ENCODE measurements at places on chromosomes 1 and 21.

DNA sequence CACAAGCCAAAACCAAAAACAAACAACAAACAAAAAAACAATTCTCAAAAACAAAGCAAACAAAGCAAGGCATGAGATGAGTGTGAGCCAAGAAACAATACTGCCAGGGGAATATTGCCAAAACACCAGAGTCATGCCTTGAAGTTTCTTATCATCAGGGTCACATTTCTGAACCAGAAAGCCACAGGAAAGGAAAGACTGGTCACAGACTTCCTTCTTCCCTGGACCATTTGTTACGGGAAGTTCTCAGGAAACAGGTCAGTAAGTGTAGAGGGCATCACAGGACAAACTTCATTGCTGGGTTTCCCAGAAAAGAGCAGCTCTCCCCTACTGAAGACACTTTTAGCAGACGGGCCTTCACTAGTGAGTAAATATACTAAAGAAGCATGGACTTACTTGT lies 191.2 kb downstream of the GABPA start:
- DNase-seq: no peak

DNA sequence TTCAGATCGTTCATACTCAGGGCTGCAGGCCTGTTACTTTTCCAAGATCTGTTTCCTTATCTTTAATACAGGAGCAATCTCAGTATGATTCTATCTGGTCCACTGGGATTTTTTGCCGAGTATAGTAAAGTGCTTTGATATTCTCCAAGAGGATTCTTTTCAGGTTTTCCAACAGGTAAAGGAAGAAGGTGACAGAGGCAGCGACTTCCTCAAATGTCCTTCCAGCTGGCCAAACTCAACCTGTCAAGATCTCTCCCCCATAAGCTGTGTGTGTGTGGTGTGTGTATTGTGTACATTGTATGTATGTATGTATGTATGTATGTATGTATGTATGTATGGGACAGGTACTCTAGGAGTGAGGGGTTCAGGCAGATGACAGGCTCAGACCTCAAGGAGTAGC lies 1.1 kb downstream of the AKR1A1 start:
- no peak for DNase-seq

DNA sequence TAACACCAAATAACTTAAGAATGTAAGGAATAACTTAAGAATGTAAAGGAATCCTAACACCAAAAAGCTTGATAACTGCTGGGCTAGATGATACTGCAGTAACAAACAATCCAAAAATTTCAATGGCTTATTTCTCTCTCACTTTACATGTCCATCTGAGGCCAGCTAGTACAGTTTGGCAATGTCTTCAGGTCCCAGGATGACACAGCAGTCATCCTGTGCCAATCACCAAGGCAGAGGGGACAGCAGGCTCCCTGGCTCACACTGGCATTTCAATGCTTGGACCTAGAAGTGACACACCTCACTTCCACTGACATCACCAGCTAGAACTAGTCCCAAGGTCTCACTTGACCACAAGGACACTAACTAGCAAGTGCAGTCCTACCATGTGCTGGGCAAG lies 15.3 kb downstream of the DNAJC11 start:
- no peak for DNase-seq

DNA sequence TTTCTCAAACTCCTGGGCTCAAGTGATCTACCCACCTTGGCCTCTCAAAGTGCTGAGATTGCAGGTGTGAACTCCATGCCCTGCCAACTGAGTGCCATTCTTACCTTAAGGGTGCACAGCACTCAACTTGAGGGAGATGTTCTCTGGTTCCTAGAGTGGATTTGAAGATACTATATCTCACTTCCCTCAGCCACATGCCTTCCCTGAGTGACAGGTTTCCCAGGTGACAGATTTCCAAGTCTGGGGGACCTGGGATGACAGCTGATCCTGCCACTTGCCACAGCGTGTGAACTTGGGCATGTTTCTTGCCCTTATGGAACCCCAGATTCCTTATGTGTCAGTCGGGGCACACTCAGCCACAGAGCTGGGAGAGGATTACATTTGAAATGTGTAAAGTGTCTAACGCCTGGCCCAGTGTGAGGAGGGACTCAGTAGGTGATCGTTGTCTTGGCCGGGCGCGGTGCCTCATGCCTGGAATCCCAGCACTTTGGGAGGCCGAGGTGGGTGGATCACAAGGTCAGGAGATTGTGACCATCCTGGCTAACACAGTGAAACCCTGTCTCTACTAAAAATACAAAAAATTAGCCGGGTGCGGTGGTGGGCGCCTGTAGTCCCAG lies 29.6 kb upstream of the BTG2 start:
- DNase-seq: no peak

DNA sequence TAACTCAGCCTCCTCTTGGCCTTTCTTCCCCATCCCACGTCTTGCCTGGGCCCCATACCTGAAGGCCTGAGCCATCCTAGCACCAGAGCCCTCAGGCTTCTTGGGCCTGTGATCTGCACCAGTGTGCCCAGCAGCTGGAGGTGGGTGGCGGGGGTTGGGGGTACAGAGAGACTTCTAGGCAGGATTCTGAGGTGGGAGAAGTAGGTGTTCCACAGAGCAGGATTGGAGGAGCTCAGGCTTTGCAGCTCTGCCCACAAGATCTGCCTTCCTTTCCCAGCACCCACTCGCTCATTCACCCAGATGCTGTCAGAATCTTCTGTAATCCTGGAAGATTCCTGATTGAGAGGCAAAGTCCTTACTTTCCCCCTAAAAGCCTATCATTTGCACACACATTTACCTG lies 10.0 kb upstream of the GJB5 start:
- DNase-seq: no peak

GRCh38 chr1:226697151-226697928 lies 41.7 kb downstream of the ITPKB start:
- no peak for DNase-seq

DNA sequence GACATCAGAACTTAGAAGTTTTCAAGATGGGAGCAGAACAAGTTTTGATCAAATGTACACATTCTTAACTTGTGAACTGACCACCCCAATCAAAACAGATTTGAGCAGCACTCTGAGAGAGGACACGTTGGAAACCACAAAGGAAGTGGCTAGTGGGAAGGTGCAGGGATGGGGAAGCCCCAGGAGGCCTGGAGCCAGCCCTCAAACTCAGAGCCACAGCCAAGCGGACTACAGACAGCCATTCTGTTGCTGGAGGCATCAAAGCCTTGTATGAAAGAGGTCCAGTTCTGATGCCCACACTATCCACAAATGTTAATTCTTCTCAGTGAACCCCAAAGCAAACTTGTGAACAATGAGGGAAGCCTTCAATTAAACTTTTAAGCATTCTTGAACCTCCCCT lies 143.6 kb upstream of the RAB4A start:
- DNase-seq: no peak

DNA sequence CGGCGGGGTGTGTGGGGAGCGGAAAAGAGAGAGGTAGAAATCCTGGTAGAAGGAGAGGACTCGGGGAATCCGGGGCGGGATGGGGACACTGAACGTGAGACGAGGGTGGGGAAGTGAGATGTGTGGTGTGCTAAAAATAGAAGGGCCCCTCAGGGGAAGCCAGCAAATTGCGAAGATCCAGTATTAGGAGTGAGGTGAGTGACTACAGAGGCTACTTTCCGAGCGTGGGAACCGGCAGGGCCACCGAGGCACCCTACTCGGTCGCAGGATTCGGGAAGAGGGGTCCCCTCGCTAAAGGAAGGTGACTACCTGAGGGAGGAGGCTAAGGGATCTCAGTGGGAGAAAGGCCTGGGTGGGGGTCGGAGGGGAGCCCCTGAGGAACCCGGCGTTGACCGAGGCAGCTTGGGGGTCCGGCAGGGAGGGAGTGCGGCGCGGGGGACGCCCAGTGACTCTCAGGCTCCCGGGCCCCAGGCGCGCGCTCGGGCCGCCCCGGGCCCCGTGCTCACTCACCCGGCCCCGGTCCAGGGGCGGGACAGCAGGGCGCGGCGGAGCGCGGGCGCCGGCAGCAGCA lies 318 bp downstream of the ALDH4A1 start:
- no peak for DNase-seq

GRCh38 chr1:958823-959730 lies at the start of gene NOC2L:
Gene NOC2L, minus strand, starts transcription at chr1:959256. Its CDS starts 16 bp downstream, at chr1:959240.
- peak; percentile 73 for DNase-seq

DNA sequence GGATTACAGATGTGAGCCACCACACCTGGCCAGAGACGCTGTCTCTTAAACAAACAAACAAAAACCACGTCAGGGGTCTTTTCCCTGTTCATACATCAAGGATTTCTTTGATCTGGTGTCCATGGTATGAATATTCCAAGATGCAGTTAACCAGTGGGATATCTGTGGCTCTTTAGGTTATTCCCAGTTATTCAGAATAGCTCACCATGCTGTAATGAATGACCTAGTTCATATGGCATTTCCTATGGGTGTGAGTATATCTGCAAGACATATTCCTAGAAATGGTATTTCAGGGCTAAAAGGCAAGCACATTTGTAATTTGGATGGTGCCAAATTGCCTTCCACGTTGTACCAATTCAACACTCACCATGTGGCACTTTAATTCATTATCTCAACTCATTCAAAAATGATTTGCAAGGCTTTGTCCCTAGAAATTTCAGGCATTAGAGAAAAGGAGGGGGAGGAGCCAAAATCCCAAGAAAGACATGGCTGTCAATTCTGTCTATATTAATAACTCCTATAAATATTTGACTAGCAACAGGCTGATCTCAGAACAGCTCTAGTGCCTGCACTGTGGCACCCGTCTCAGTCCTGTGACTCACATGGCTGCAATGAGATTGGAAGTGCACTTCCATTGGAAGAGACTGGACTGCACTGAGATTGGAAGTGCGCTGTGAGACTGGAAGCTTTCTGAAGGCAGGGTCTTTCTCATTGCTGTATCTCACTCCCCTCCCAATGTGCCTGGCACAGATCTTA lies 6.0 kb upstream of the STMN1 start:
- DNase-seq: no peak

DNA sequence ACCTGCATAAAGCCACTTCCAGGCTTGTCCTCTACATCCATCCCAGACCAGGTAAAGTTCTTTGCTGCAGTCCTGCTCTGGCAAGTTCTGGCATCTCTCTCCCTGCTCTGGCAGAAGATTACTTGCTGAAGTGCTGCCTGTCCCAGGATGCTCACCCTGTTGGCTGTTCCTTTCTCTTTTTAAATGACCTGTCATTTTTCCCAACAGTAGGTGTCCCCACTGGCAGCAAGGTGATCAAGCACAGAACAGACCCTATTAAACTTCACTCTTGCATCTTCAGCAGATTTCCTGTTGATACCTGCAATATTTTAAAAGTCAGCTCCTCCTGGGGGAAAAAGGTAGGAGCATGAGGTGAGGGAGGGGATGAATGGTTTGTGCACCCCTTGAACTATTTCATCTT lies 332.6 kb downstream of the PBX1 start:
- no peak for DNase-seq

- no peak for DNase-seq
Measured at GRCh38 chr1:113031171-113031933, 41.6 kb upstream of the LRIG2 start.

- no peak for DNase-seq
Measured at GRCh38 chr1:1129381-1129821, 13.5 kb upstream of the C1orf159 start.

DNA sequence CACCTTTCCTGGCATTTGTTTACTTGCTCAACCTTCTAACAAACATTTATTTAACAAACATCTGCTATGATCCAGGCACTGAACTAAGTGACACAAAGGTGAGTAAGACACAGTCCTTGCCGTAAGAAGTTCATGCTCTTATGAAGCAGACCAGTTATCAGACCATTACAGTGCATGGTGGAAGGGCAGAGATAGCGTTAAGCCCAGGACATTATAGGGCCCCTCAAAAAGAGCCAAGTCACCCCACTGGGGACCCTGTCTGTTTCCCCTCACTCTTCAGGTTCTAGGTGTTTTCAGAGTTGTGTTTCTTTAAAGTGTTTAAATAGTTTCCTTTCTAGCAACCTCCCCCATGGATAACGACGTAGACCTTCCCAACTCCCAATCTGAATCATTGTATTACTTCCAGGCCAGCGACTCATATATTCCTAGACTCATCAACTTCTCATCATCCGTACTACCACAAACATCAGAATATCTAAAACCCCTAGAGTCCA lies 39.3 kb downstream of the TCP10L start:
- no peak for DNase-seq

DNA sequence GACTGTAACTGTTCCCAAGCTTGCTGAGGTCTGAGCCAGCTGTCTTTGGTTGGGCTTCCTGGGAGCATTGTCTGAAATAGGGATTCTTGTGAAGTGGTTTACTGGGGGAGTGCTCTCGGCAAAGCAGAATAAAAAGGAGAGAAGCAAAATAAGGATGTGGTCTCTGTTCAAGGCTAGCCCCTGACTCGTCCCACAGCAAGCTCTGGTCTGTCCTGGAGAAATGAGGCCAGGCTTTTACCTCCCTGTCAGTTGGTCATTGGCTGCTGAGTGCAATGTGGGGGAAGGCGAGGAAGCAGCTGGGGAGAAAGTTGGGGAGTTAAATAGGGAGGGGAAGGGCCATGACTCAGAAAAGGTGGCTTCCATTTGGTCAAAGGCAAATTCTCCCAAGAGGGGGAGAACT lies 303.9 kb upstream of the DUSP10 start:
- DNase-seq: no peak

DNA sequence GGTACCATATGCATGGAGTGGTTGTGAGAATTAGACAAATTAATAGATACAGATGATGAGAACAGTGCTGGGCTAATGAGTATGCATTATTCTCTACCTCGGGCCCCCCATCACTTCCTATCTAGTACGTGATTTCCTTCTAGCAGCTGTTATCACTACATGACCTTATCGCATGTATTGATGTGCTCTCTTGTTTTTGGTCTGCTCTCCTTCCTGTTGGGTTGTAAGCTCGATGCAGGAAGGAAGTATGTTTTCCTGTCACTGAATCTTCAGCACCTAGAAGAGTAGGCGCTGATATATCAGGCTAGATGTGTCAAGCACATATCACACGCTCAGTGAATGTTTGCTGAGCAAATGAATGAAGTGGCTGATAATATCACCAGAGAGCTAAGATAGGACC lies 43.9 kb upstream of the IFNAR2 start:
- no peak for DNase-seq

DNA sequence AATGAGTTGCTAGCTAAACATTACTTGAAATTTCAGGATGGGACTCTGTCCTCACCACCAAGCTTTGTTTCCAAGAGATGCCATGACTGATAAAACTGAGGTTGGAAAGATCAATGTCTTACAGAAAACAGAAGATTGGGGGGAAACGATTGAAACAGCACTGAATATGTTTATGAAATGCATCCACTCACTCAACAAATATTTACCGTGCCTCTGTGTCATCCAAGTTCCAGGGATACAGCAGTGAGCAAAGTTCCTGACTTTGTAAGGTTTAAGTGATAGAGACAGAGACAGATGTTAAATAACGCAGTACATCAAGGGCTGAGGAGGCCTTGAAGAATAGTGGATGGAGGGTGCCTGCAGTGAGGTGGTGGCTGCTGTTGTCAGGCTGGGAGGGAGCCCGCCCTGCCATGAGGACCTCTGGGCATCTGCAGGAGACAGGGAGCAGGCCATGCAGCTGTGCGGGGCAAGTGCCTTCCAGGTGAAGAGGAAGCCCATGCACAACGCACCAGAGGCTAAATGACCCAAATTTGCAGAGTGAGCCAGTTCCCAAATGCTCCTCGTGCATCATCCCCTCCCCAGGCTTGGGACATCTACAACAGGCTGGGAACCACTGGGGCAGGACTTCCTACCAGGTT lies 108.0 kb downstream of the HLCS start:
- DNase-seq: no peak

- DNase-seq: no peak
Measured at GRCh38 chr1:218376722-218377121, 31.6 kb downstream of the TGFB2 start.

- no peak for DNase-seq
Measured at GRCh38 chr1:119682141-119682540, 29.6 kb upstream of the PHGDH start.
